Hindlimb muscle (tissue), 1 donor: ENCODE measurements at places on chromosomes 5 and 9.

DNA sequence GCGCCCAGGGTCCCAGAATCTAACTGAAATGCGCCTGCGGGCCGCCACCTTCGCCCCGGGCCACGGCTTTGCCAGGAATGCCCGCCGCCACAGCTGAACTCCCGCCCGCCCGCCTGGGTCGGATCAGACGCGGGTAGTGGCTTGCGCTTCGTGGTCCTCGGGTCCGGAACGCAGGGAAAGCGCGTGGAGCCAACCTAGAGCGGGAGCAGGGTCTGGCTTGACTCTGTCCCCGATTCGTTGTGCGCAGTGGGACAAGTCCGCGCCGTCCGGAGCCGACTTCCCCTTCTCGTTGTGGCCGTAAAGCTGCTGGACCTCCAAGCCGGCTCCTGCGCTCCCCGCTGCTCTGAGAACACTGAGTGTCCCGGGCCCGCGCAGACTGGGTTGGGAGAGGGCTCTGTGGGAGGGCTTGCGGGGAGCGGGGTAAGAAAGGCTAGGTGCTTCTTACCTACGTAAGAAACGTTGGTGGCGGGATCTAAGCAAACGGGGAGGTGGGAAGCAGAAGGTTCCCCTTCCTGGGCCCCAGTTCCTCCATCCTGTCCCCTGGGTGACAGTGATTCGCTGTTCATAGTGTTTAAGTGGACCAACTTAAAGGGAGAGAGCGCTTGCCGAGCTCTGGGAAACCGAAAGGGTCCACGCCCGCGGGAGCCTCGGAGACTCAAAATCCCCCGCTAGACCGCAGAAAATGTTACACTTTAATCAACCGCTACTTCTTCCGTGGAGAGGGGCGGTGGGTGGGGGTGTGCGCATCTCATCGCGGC lies 4.4 kb upstream of the FOXE1 start:
- no peak for DNase-seq

- no peak for DNase-seq
Observed at GRCh38 chr5:172909931-172910502, 49.2 kb upstream of the RPL26L1 start.

- DNase-seq: no peak
Observed at GRCh38 chr5:68219161-68219816, 3.7 kb downstream of the PIK3R1 start.

GRCh38 chr5:78509884-78510769 lies 138.4 kb downstream of the LHFPL2 start:
- no peak for DNase-seq

DNA sequence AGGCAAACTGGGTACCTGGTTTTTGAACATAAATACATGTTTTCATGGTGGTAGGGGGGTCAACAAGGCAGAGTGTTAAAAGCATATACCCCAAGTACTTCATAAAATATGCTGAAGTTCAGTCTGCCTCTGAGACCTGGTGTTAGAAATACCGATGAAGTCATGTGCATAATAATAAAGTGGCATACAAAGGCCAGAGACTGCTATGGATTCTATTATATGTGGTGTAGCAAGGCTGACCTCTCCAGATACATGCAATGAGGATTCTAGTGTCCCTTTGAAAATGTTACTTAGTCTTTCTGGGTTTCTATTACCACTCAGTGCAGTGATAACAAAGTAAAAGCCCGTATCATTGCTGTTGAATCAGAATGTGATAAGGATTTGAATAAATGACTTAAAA lies 487.5 kb upstream of the ZNF608 start:
- no peak for DNase-seq

GRCh38 chr5:74103131-74104023 lies 477.4 kb downstream of the ARHGEF28 start:
- no peak for DNase-seq

DNA sequence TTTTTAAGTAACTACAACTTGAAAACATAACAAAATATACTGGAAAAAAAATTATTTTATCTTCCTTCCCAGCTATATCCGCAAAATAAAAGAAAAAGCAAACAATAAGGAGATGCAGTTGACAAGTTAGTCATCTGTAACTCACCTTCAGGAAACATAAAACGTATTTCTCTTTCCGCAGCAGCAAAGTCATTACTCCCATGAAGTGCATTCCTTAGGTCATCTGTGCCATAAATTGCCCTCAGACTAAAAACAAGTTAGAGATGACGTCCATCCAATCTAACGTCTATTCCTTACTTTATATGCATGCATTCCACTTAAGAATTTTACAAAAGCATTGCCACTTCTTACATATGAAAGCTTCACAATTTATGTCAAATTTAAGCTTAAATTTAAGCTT lies 10.9 kb downstream of the NME5 start:
- DNase-seq: no peak

DNA sequence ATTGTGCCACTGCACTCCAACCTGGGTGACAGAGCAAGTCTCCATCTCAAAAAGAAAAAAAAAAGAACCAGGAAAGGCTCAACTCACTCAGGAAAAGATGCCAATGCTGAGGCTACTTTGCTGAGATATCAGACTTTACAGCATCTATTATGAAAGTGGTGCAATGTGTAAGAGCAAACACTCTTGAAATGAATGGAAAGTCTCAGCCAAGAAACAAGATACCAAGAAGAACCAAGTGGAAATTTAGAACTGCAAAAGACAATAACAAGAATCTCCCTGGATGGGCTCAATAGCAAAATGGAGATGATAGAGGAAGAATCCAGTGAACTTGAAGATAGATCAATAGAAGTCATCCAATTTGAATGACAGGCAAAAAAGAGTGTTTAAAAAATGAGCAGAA lies 37.7 kb downstream of the TSPAN17 start:
- DNase-seq: no peak

GRCh38 chr5:81817086-81817485 lies 66.2 kb upstream of the SSBP2 start:
- no peak for DNase-seq
